ENCODE measurements at places on chromosomes 1 and 21.

- DNase-seq, result no peak
These were observed 5.9 kb downstream of the ARHGEF10L start for GRCh38 chr1:17545356-17545755.

- no peak for DNase-seq
These were observed 105.4 kb downstream of the UBE2U start for GRCh38 chr1:64308866-64309265.

GRCh38 chr21:46066591-46067331 lies 31.2 kb upstream of the COL6A2 start:
- DNase-seq, result no peak

- DNase-seq, result no peak
These were observed 110.9 kb upstream of the IFFO2 start for GRCh38 chr1:19067182-19067911.

DNA sequence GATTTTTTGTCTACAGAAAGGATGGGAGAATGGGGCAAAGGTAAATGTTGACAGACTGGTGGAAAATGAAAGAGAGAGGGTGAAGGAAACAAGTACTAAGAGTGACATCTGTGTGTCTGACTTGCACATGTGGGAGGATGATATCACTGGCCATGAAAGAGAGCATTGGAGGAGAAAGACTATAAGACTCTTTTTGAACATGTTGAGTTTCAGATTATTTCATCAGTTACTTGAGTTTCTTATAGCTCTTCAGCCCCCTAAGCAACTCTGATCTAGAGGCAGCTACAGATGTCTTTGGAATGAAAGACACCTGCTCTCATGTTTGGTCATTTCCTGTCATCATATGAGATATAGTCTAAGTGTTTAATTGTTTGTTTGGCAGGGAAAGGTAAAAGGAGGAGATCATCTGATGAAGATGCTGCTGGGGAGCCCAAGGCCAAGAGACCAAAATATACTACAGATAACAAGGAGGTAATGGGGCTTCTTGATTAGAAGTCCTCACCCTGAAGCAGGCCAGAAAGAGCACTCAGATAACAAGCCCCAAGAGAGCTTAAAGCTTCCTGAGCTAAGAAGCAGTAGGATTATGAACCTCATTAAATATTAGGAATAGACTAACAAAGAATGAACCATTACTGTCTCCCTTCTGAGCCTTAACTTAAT lies 4.5 kb downstream of the POLR3C start:
- peak; percentile 55 for DNase-seq

DNA sequence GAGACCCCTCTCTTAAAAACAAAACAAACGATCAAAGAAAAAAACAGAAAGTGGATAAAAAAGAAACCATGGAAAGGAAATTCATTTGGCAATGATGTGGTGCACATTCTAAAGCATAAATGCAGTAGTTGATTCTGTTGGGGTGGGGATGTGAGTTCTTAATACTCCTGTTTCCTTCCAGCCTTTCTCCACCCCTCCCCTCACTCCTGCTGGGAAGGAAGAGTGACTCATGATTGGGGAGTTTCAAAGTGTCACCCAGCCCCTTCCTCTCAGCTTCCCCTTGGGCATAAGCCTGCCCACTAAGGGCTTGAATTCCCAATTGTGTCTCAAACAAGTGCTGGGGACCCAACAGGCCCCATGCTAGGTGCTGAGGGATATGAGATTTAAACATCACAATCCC lies 6.7 kb upstream of the PINK1 start:
- DNase-seq, result no peak

DNA sequence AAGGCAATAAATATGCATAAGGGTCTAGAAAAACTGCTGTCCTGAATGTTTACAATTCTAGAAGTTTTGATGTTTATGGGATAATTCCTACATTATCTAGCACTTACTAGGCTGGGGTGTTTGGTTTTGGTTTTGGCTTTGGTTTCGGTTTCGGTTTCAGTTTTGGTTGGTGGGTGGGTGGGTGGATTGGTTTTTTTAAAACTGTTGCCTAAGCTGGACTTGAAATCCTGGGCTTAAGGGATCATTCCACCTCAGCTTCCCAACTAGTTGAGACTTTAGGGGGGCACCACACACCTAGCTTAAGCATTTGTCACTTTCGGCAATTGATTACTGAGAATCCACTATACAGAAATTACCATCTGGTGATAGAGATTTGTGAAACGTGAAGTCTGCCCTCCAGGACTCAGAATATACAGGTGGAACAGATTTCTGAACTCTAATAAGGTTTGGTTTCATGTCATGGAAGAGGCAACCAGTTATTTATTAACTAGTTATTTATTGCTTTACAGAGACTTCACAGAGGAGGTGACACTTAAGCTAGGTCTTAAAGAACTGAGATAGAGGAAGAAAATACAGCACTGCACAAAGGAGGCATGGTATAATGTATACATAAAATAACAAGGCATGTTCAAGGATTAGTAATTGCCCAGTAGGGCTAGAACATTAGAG lies 69.6 kb downstream of the PIK3R3 start:
- no peak for DNase-seq

GRCh38 chr1:207336559-207337467 lies 15.3 kb downstream of the CD55 start:
- DNase-seq, result no peak

GRCh38 chr1:14576155-14576554 lies 22.3 kb upstream of the KAZN start:
- DNase-seq, result no peak

DNA sequence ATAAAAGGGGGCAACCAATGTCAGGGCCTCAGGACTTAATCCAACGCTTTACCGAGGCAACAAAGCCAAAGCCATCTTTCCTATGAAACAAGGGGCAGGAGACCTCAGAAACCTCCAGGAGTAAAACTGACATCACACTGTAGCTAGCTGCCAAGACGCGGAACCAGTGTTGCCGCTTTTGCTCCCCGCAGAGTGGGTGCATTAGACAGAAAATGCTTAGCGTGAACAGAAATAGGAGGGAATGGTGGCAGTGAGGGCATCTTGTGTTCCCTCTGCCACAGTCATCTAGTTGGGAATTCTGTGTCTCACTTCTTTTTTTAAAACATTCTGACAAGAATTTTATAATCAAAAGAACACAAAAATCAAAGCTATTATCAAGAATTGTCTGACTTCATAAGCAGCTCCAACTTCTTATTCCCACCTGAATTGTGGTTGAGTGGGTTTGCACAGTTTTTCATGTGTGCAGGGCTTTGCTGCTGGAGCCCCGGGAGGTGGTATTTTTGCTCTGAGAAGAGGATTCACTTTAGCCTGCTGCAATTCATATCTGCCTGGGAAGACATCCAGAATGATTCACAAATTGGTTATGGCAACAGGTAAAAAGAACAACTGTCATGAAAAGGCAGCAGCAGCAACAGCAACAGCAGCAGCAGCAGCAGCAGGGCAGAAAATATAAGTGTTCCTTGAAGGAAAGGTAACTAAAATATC lies 82.2 kb upstream of the DIRAS3 start:
- DNase-seq, result no peak

GRCh38 chr21:38699048-38699447 lies 106.7 kb upstream of the ETS2 start:
- DNase-seq, result no peak

GRCh38 chr1:44828841-44829440 lies 14.1 kb downstream of the PTCH2 start:
- DNase-seq, result peak; percentile 15

- DNase-seq, result no peak
These were observed 168.1 kb upstream of the EDN2 start for GRCh38 chr1:41652384-41653265.

DNA sequence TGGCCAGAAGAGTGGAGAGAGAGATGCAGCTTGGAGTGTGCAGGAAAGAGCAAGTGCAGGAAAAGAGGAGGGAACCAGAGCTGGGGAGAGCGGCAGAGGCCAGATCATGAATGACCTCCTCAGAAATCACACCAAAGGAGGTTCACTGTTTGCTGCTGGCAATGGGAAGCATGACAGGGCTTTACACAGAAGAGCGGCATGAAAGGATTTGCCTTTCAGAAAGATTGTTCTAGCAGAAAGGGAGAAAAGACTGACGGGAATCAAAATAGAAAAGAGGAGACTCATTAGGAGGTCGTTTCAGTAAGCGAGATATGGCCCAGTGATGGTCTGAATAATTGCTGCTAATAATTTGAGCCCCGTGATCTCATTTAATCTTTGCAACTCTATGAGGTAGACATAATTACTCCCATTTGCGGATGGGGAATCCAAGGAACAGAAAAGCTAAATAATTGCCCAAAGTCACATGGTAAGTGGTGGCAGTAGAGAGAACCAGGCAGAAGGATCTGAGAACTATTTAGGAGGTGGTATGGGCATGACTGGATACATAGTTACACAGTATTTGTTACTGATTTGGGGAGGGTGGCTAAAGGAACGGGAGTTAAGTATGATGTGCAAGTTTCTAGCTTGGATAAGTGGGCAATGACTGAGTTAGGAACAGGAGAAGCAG lies 12.5 kb upstream of the HNRNPR start:
- no peak for DNase-seq

- DNase-seq, result no peak
These were observed 645 bp downstream of the ATP6V0B start for GRCh38 chr1:43975249-43975961.

DNA sequence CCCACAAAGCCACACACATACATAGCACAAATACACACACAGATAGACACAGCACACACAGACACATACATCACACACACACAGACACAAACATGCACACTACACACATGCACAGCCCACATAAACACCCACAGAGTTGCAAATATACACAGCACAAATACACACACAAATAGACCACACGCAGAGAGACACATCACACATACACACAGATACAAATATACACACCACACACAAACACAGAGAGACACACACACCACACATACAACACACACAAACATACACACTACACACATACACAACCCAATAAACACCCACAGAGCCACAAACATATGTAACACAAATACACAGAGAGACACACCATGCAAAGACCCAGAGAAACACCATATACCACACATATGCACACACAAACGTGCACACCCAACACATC lies 154.9 kb downstream of the GLUL start:
- DNase-seq, result no peak

- no peak for DNase-seq
These were observed 67.7 kb downstream of the PIK3R3 start for GRCh38 chr1:46064708-46065107.

DNA sequence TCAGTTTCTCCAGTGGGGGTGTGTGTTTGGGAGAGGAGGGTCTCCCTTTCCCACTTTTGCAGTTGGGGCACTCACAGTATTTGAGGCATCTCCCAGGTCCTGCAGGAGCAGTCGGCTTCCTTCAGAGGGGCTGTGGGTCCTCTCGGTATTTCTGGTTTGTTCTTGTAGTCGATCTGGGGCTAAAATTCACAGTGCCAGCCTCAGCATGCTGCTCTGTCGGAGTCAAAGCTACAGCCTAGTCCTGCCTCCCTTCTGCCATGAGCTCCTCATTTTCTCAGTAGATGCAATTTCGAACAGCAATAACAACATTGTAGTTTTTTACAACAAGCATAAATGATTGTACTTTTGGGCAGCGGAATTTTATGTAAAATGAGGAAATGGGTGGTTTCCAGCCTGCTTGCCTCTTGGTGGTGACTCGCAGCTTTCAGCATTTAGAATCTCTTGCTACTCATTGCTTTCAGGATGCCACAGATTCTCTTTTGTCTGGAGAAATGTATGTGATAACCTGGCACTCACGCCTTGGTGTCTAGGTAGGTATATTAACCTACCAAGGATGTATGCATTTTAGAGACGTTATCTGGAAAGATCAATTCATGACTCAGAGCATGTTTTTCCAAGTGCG lies 82.4 kb upstream of the C21orf91 start:
- DNase-seq, result no peak

DNA sequence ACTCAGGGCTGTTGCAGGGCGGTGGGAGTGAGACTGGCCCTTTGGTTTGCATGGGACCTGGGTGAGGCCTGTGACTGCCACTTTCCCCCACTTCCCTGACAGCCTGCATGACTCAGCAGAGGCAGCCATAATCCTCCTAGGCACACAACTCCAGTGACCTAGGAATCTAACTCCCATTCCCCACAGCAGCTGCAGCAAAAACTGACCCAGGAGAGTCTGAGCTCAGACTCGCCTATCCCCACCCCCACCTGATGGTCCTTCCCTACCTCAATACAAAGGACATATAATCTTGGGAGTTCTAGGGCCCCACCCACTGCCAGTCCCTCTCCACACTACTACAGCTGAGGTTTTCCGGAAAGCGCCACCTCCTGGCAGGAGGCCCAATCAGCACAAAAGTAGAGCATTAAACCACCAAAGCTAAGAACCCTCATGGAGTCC lies 26.7 kb downstream of the NDC1 start:
- DNase-seq, result no peak

DNA sequence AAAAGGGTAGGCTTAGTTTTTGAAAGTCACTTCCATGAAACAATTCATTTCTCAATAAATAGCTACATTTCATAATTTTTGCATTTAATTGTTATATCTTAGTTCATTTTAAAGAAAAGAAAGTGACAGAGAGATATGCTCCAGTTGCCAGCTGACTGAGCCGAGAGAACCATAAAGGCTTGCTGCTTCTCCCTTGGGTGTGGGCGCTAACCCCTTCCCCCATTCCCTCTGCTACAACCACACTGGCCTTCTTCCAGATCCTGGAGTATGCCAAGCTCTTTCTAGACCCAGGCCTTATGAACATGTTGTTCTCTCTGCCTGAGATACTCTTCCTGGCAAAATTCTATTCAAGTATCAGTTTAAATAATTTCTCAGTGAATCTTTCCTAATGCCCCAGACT lies 12.3 kb downstream of the SORT1 start:
- DNase-seq, result peak; percentile 57

DNA sequence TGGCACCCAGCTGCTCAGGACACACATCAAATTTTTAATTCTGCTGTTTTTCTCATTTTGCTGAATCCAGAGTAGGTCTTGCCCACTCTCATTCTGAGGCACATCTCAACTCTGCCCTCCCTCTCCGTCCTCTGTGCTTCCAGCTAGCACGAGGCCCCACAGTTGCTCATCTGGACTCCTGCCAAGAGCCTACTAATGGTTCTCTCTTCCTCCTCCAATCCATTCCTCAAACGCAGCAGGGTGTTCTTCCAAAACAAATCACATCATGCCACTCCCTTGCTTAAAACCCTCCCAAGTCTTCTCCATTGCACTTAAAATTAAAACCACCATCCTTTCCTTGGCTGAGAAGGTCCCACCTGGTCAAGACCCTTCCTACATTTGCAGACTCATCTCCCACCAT lies 49.8 kb upstream of the SCAF4 start:
- no peak for DNase-seq

Measured in D341Med (cell line).